ENCODE measurements at places on chromosomes 6 and 20.

DNA sequence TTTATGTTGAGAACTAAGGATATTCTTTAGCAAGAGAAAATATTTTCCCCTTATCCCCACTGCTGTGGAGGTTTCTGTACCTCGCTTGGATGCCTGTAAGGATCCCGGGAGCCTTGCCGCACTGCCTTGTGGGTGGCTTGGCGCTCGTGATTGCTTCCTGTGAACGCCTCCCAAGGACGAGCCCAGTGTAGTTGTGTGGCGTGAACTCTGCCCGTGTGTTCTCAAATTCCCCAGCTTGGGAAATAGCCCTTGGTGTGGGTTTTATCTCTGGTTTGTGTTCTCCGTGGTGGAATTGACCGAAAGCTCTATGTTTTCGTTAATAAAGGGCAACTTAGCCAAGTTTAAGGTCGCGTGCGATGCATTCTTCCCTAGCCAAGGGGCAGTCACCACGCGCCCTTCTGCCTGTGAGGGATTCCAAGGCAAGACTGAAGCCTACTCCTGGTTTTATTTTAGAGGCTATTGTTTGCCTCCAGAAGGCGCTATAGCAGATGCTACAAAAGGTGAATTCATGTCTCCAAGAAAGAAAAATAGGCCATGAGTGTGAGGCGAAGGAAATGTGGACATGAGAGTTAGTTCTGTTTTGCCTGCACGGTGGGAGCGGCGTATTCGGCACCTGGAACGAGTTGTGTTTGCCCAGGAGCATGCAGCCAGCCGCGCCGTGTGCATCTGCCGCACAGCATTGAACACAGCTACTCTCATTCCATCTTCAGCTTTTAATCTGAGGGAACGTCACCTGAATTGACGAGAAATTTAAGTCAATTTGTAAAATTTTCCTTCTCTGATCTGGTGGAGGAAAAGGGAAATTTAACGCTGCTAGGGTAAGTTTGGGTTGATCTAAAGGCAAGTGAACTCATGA, 40.3 kb upstream of the IRF4 start:
- no peak for DNase-seq

DNA sequence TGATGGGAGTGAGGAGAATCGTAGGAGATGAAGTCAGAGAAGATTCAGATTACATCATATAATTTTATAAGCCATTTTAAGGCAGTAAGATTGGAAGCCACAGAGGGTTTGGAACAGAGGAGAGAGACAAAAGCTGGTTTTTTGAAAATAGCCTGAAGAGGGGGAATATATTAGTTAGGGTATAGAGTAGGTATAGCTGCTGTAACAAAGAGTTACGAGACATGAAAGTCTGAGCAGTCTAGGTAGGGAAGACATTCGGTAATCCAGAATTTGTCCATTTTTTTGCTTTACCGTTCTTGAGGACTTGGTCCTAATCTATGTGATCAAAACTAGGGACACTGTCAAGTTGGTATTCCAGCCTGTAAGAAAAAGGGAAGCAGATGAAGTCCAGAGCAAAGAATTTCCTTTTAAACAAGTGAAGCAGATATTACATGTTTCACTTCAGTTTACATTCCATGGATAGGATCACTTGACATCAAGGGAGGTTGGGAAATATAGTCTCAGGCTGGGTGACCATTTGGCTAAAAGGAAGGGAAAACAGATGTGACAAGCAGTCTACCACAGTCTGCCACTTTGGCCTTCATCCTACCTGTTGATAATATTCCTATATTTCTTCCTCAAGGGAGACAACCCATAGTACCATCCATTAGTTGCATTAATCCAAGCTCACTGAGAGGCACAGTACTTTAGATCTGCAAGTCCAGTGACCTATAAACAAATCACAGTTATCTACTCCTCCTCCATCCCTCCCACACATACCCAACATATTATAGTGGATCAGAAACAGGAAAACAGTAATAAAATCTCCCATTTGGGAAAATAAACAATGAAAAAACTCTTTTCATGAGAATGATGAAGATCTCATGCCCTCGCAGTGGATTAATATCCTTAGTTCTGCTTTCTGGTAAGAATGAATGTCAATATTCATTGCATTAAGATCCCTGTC, 10.2 kb downstream of the FAM135A start:
- DNase-seq, result no peak

GRCh38 chr6:169035385-169036240, 218.0 kb downstream of the THBS2 start:
- no peak for DNase-seq

GRCh38 chr6:33622456-33623431, 1.6 kb downstream of the ITPR3 start:
- DNase-seq, result peak; percentile 45

GRCh38 chr6:147651249-147652063, 143.0 kb downstream of the SAMD5 start:
- DNase-seq, result no peak

DNA sequence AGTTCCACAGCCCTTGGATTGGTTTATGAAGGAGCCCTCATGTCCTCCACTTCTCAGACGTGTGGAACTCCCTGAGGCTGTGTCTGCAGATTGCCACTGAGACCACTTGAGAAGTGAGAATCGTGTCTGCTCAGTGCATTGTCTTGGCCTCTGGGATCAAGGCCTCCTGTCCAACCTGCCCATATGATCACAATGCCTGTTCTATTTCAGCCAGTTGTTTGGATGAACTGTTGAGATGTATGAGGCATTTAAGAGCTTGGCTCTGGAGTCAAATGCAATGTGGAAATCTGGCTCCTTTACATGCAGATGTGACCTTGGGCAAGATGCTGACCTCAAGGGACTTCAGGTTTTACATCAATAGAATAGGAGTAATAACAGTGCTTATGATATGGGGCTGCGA, 125.9 kb downstream of the SLC24A3 start:
- DNase-seq, result no peak

DNA sequence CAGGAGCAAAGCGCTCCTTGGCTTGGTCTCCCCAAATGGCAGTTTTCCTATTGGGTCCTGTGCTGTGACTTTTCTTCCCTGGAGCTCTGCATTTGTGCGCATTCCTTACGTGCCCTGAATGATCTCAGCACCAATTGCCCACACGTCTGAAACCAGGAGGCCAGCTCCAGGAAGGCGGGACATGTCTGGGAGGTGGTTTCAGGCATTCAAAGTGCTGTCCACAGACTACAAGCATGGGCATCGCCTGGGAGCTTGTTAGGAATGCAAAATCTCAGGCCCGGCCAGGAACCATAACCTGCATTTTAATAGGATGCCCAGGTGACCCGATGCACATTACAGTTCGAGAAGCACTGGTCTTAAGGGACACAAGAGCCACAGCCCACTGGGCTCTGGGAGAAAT, 239.6 kb downstream of the ANKRD60 start:
- no peak for DNase-seq

DNA sequence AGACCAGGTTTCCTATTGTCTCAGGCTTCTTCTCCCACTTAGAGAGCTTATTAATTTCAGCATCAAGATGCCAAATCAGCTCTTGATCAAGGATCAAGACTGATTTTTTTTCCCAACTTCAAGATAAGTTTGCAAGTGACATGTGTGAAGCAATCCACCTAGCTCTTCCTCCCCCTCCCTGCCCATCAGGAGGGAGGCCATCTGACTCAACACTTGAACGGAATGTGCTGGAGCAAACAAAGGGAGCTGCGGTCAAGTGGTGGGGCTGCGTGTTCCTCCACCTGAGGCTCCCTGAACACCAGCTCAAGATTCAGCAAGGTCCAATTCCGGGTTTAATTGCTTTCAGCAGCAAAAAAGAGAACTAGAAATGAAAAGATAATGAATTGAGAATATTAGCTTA, 38.7 kb downstream of the TTI1 start:
- no peak for DNase-seq

DNA sequence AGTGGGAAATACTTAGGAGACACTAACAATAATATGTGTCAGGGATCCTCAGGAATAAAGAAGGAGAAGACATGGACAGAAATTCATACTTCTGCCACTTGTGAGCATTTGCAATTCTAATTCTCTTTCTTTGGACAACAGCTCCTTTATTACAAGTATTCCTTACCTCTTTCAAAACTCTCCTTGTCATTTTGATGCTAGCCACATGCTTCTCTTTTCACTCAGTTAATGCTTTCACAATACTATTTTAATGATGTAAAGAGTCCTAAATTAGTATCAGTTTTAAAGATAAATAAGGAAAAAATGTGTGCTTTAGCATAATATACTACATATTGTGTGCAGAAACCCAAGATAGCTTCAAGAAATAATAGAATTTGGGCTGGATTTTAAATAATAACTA, 62.5 kb downstream of the AHI1 start:
- DNase-seq, result no peak

GRCh38 chr6:150273457-150274309, 95.1 kb upstream of the IYD start:
- peak; percentile 66 for DNase-seq

- DNase-seq, result no peak
Measured at GRCh38 chr20:63618291-63618980, 8.5 kb downstream of the GMEB2 start.

GRCh38 chr6:4997862-4998261, 6.0 kb downstream of the RPP40 start:
- DNase-seq, result no peak

GRCh38 chr6:45388328-45388727, 10.6 kb upstream of the SUPT3H start:
- DNase-seq, result no peak

GRCh38 chr6:121677571-121677970, 242.1 kb downstream of the GJA1 start:
- DNase-seq, result no peak

- DNase-seq, result peak; percentile 24
Measured at GRCh38 chr6:8743170-8743745, 307.9 kb upstream of the SLC35B3 start.

GRCh38 chr20:32858189-32858588, 534 bp upstream of the EFCAB8 start:
- DNase-seq, result no peak

DNA sequence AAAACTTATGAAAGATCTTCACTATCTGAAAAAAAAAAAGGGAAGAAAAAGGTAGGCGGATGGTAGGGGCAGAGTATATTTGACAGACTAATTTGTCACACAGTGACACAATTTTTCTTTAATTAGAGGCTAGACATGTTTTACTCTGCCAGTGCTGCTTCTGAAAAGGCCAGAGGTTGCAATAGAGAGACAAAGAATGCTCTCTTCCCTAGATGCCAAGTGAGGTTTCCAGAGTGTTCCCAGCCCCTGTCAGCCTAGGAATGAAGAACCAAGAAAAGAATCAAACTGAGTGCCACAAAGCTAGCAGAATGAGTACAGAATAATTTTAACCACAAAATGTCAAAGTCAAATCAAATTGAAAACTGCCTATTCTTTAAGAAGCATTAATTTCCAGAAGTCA, 13.0 kb downstream of the PNISR start:
- no peak for DNase-seq

GRCh38 chr6:165632194-165632593, 30.8 kb downstream of the PDE10A start:
- DNase-seq, result no peak

DNA sequence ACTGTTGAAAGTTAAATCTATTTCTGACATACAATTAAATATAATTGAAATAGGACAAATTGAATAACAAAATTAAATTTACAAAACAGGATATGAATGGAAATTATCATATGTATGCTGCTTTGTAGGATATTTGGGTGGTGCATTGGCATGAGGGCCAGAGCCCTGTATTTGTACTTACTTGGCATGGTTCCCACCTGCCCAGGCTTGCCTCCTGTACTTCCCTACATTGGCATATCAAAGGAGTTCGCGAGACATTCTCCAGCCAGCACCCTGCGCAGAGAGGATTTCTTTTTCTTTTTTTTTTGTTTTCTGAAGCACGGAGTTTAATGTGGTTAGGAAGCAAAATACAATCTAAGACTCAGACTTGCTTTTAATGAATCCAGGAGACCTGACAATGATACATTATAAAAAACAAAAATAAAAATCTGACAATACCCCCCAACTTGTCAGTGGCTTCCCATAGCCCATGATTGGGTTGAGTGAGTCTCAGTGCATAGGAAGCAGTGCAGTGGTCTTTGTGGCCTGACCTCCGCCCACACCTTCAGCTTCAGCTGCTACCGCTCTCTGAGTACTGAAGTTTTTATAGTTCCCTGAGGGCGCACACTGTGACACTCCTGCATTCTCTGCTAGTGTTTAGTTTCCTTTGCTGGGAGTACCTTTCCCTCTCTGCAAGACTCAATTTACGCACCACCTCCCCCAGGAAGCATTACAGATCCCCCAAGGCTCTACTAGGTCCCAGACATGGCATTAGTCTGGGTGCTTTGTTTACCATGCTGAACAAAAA, 440.8 kb downstream of the UTRN start:
- peak; percentile 32 for DNase-seq

DNA sequence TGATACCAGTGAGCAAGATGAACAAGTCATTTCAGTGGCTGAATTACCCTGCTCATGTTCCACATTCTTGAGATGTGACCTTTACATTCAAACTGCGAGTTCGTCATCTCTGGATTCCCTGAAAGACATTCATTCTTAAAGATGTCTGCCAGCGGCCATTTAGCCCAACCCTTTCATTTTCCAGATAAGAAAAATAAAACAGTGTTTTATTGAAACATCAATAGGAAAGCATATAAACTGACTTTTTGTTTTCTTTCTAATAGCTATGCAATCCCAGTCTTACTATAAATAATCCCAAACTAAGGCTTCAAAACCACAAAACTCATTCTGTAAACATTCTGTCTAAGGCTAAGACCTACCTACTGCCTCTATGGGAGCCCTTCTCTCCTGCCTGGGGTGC, 134.0 kb downstream of the SAMD5 start:
- DNase-seq, result no peak

- DNase-seq, result peak; percentile 18
Measured at GRCh38 chr6:73231986-73232391, 6.7 kb upstream of the KHDC1L start.

DNA sequence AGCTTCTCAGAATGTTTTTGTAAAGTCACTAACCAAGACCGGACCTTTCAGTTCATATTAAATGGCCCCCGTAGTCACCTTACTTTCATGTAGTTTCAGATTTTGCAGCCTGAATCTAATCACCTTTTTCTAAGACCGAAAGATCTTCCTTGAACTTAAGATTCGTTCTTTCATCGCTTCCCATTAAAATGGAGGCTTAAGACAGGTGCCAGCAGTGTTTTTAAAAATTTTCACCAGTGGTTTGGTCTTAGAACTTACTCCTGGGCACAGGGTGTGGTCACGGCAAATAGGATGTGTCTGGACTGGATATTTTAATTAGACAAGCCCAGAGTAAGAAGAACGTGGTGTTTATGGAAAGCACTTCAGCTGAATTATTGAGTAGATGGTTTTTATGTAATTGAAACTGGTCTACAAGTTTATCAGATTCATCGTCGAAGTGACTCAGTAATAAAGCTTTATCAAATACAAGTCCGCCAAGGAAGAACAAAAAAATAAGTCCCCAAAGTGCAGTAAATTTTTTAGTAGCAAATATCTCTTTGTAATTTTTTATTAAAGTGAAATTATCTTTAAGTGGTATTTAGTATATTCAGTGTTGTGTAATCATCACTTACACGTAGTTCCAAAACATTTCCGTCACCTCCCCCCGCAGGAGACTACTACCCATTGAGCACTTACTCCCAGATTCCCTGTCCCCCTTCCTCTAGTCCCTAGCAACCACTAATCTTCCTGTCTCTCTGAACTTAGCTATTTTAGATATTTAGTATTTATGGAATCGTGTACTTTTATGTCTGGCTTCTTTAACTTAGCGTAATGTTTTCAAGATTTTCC, 868 bp downstream of the SRSF3 start:
- DNase-seq, result no peak

GRCh38 chr20:61230166-61230565, 21.9 kb upstream of the CDH4 start:
- no peak for DNase-seq

GRCh38 chr6:134472661-134473060, 154.7 kb upstream of the SGK1 start:
- no peak for DNase-seq
